ENCODE measurements at places on chromosomes 4 and X.
A peak's percentile ranks its signal among the peaks of the same experiment; 100 is the strongest.

DNA sequence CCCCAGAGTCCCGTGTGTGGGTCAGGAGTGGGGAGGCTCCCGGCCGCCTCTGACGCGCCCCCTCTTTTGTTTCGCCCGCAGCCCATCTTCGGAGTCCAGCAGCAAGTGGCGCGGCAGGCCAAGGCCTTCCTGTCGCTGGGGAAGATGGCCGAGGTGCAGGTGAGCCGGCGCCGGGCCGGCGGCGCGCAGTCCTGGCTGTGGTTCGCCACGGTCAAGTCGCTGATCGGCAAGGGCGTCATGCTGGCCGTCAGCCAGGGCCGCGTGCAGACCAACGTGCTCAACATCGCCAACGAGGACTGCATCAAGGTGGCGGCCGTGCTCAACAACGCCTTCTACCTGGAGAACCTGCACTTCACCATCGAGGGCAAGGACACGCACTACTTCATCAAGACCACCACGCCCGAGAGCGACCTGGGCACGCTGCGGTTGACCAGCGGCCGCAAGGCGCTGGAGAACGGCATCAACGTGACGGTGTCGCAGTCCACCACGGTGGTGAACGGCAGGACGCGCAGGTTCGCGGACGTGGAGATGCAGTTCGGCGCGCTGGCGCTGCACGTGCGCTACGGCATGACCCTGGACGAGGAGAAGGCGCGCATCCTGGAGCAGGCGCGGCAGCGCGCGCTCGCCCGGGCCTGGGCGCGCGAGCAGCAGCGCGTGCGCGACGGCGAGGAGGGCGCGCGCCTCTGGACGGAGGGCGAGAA, 117.5 kb downstream of the DCTD start:
- DNase-seq: no peak

DNA sequence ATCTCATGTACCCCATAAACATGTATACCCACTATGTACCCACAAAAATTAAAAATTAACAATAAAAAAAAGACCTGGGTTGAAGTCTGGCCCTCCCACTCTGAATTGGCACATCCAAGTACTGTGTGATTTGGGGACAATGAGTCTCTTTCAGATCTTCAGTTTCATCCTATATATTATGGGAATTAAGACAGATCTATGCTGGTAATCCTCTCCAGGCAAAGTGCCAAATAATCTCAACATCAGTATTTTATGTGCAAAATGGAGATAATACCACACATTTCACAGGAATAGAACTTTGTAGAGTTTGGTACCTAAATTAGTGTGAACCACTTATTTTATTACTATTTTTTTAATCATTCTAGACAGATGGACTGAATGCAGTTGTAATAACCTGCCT, 11.0 kb upstream of the SCD5 start:
- DNase-seq: no peak

DNA sequence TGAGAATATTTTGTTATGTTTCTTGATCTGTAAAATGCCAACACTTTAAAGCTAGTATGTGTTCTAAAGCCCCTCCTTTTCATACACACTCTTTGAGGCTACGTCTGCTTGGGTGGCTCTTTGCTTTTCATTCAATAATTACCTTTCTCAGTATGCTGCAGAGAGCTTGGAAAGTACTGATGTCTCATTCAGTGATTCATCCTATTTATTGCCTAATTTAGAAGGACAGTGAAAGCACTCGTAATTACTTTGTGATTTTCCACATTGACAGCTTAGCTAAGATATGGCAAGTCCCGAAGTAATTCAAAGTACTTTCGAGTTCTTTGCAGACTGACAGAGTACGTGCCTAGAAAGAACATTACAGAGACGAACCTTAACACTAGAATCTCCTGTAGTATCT, 57.2 kb downstream of the BMP15 start:
- no peak for DNase-seq

DNA sequence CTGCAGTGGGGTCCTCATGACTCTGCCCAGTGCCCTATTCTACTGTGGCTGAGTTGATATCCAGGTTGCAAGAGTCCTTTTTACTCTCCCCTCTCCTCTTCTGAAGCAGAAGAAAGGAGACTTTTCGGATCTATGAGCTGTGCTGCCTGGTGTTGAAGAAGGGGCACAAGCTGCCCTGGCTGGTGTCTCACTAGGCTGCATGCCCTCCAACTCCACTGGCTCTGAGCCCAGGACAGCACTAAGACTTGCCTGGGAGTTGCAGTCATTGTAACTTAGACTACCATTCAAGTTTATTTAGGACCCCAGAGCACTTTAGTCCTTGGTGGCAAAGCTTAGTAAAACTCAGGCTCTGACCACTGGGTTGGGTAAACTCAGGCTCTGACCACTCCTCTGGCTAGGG, 89.4 kb downstream of the GABRB1 start:
- no peak for DNase-seq

DNA sequence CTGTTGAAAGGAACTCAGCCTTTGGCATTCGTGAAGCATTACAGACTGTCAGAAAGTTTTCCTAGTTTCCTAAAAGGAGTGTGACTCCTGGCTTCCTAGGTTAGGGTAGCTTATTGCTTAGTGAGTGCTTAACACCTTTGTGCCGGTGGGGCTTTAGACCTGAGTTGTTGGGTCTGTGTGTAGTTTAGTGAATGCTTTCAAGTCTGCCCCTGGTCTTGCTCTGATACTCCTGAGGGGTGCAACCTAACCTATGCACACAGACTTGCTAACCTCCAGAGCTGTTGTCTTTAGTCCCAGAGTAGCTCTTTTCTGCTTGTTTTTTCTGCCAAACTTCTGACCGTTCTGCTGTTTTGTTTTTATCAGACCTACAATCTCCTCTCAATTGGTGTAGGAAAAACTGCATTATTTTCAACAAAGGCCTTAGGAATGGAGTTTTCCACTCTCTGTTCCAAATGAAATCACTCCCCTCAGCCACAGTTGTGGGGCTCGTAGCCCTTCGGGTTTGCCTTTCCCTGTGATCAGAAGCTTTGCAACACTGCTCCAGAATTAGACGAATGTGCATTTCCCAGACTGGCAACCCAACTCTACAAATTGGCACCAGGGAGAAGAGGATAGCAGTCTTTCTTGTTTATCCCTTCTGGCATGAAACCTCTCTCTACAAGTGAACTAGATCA, 1399.1 kb upstream of the PCDH7 start:
- no peak for DNase-seq

GRCh38 chrX:67619253-67619652, 75.4 kb downstream of the AR start:
- DNase-seq: no peak

GRCh38 chrX:11703855-11704254, 38.1 kb upstream of the ARHGAP6 start:
- DNase-seq: no peak

DNA sequence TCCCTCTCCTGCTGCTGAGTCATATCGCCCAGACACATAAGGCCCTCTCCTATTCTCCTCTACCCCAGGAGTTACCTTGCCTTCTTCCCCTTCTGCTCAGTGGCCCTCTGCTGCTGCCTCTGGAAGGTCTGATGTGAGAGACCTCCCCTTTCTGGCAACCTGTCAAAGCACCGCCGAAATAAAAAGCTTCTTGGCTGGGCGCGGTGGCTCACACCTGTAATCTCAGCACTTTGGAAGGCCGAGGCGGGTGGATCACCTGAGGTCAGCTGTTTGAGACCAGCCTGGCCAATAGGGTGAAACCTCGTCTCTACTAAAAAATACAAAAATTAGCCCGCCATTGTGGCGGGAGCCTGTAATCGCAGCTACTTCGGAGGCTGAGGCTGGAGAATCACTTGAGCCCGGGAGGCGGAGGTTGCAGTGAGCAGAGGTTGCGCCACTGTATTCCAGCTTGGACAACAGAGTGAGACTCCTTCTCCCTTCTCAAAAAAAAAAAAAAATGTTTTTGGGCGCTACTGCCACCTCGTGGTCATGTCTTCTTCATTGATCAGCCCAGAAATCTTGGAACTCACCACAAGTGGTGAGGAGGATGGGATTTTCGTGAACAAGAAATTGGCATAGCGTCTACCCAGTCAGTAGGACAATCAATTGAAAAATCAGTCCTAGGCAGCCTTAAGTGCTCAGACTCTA, 8.6 kb upstream of the ZXDA start:
- DNase-seq: peak; percentile 8

GRCh38 chr4:186778134-186778533, 54.5 kb upstream of the FAT1 start:
- no peak for DNase-seq

- no peak for DNase-seq
Measured at GRCh38 chr4:154368060-154368459, 123.5 kb downstream of the DCHS2 start.

- peak; percentile 52 for DNase-seq
Measured at GRCh38 chr4:36399762-36400353, 118.4 kb downstream of the DTHD1 start.

DNA sequence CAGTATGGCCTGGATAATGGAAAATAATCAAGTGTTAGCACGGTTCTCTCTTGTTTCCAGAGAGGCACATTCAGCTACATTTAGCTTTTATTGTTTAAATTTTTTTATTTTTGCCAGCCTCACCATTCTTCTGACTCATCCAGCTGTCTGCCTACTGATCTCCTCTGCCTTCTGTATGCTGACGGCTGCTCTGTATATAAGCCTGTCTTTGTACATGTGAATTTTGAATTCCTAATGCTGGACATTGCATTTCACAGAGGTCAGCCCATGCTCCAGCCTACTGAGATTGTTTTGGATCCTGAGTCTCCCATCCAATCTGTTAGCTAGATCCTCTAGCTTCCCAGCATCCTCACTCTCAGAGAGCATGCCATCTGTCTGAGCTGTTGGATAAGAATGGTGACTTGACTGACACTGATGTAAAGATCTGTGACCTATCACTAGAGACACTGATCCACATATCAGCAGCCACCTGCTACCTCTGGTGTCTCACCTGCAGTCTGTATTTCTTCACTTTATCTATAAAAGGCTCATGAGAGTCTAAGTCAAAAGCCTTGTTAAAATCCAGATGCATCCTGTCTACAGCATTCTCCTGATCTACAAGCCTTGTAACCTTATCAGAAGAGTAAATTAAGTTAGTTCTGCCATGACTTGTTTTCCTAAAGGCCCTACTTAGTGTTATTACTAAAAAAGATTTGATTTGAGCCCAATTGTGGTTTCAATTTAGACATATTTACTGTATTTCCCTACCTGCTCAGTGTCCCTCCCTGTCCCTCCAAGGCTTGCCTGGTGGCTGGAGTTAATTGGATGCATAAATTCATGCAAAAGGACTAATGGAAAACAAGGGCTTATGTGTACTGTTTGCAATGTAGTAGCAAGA, 25.6 kb upstream of the ARHGAP36 start:
- no peak for DNase-seq

DNA sequence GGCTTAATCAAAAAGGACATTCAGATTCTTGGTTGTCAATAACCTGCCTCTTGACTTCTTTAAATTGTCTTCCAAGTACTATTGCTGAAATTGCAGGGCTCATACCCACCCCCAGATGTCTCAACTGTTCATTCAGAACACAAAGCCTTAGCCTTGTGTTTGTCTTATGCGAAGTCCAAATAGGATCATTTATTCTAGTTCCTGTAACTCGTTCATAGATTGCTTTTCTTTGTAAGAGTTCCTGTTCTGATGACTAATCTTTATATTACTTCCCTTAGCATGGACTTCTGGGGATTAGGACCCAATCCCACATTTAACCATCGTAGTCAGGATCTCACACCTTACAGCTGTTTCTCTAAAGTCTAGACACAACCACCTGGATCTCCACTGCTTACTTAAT, 226.0 kb downstream of the VEGFC start:
- no peak for DNase-seq

DNA sequence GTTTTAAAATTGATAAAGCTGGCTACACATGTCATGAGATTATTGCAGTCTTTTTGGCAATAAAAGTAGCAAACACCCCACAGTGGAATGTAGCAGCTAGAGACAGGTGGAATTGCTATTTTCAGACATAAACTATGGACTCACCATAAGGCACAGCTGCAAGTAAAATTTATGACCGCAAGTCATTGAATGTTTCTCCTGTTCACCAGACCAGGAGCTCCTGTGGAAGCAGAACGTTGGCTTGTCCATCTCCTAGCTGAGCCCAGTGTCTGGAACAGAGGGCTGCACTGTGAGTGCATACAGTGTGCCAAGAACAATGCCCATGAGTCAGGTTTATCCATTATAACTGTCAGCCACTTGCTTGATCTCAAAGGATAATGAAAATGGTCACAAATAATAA, 538.2 kb downstream of the INPP4B start:
- no peak for DNase-seq

DNA sequence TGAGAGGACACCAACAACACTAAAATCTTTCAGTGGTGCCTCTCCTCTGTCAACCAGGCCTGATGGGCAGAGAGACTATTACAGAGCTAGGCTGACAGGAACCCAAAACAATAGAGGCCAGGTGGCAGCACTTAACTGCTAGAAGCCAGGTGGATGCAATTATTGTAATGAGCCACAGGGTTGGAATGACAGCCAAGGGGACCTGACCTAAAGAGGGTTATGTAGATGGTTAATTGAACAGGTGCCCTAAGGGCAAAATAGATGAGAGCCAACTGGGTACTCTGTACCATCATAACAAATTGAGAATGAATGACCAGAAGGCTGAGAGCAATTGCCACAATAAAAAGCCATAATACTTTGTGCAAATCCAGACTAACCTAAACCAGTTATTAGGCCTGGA, 24.7 kb upstream of the FRAS1 start:
- no peak for DNase-seq

- DNase-seq: no peak
Measured at GRCh38 chrX:120452131-120452530, 17.0 kb downstream of the LAMP2 start.

GRCh38 chr4:109861271-109861670, 13.4 kb downstream of the LRIT3 start:
- DNase-seq: no peak

DNA sequence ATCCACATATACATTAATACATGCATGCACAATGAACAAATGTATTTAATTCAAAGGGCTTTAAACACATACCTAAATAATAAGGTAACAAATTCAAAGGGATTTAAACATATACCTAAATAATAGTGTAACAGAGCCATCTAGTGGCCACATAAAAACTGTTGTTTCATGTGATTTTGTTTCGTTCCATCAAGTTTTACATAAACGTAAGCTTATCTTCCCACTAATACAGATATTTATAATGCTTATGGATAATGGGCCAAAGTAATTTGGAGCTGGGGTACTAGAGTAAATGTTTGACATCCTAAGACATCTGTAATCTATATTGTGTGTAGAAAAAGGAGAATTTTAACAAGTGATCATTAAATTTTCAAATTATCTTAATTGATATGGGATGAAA, 82.3 kb downstream of the PRSS12 start:
- DNase-seq: peak; percentile 40

DNA sequence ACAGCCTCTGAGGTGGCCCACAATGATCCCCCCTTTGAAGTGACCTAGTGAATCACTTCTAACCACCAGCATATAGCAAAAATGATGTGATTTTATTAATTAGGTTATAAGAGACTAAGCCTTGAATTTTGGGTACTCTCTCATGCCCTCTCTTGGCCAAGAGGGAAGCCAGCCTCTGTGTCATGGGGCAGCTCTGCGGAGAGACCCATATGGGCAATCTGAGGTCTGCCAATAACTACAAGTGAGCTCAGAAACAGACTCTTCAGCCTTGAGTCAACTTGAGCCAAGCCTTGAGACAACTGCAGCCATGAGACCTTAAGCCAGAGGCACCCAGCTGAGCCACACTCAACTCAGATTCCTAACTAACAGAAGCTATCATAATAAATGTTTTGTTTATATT, 45.7 kb downstream of the MANBA start:
- no peak for DNase-seq

GRCh38 chr4:186158021-186158813, 33.1 kb upstream of the CYP4V2 start:
- DNase-seq: no peak
